ENCODE measurements at places on chromosomes 1 and 21. TPM values are rescaled to one million over a fixed set of nuclear protein-coding genes. Genes with fewer than 3 reads are reported as not detected.

TFF1 gene
- not detected for total RNA-seq

ADAM30 gene
- not detected for total RNA-seq

MAP10 gene
- total RNA-seq: 2.0 TPM

MATN1 gene
- not detected for total RNA-seq

PLA2G2C gene
- not detected for total RNA-seq

SLAMF9 gene
- not detected for total RNA-seq

ETNK2 gene
- 15.5 TPM for total RNA-seq

MCOLN3 gene
- not detected for total RNA-seq

SPRR5 gene
- not detected for total RNA-seq

TADA1 gene
- total RNA-seq: 7.5 TPM

FAM72B gene
- total RNA-seq: 4.3 TPM

TSPEAR gene
- total RNA-seq: not detected

CYP4A11 gene
- not detected for total RNA-seq

TAS1R1 gene
- total RNA-seq: not detected

MAP3K21 gene
- total RNA-seq: 0.95 TPM

SMIM11 gene
- total RNA-seq: 2.9 TPM

CFAP107 gene
- total RNA-seq: not detected

FAM151A gene
- not detected for total RNA-seq

ABCA4 gene
- 4.9 TPM for total RNA-seq

CYB5RL gene
- total RNA-seq: 9.6 TPM
